Right hindlimb (tissue), 1 donor: ENCODE measurements at places on chromosomes 11 and 22.

- no peak for DNase-seq
These were observed 2.9 kb downstream of the MICAL3 start for GRCh38 chr22:18021431-18021830.

DNA sequence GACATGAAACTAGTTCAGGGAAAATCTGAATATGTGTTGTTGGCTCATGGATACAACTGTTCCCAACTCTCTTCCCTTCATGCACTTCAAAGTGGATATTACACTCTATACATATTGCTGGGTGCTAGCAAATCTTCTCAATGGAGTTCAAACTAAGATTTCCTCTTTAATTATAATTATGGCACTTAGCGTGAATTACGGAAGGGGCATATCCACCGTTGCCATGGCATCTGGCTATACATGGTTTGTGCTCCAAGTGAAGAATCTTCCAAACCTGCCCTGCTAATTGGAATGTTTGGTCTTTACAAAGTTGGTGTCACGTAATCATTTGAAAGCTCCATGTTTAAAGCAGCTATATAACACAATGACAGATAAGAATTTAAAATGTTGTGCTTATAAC is 5.6 kb downstream of the MPPED2 start:
- DNase-seq = no peak

DNA sequence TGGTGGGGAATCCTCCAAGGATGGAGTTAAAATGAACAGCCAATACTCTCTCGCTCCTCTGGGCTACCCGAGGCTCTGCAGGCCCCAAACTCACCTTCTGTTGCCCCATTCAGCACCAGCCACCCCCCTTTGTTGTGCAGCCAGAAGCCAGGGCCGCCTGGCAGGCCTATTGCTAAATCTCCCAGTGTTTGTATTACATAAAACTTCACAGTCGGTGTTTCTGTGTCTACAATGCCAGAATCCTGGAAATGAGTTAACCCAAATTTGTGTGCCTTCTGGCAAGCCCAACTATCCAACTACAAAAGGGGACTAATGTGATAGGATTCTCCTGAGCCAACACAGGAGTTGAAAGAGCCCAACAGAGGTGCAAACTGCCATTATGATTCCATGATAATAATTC is 9.3 kb downstream of the KCNJ5 start:
- DNase-seq = no peak

- DNase-seq = no peak
These were observed 11.6 kb downstream of the ATXN10 start for GRCh38 chr22:45683248-45683647.

DNA sequence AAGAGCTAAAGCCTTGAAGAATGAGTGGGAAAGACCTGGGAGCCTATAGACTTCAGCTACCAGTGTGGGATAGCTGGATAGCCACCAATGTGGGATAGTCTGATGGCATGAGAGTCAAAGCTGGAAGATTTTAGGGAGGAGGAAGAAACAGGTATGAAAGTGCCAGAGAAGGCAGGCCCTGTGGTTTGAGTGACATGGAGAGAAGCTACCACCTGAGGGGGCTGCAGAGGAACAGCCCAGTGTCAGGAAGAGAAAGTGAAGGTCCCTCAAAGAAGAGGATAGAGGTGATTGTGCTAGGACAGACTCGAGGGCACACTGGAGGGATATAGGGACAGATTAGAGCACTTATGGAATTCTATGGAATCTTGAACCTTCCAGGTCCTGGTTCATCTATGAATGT is 23.1 kb upstream of the PAX6 start:
- no peak for DNase-seq

DNA sequence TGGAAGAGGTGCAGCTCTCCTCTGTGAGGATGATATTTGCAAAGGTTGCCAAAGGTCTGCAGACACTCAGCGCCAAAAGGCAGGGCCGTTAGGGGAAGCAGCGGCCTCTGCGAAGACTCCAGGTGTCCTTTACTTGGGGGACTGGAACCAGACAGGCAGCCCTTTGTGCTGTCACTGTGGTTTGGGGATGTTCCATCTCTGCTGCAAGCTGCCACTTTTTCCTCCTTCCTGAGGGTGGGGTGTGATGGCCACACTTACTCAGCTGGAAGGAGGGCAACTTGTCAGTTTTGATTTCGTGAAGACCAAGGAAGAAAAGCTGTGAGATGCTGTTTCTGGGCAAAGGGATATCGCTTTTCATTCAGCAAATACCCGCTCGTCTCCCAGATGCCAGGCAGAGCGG is 96.5 kb upstream of the PRR5 start:
- no peak for DNase-seq

DNA sequence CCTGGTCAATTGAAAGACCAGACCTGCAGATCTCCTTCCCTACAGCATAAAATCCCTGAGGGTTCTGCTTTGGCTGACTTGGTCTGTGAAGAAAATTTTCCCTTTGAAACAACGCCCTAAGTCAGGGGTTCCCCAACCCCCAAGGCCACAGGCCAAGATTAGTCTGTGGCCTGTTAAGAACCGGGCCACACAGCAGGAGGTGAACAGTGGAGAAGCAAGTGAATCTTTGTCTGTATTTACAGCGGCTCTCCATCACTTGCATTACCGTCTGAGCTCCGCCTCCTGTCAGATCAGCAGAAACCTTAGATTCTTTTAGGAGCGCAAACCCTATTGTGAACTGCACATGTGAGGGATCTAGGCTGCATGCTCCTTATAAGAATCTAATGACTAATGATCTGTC is 38.2 kb downstream of the CCDC83 start:
- DNase-seq = no peak

- DNase-seq = no peak
These were observed 61.5 kb upstream of the EED start for GRCh38 chr11:86182976-86183584.

DNA sequence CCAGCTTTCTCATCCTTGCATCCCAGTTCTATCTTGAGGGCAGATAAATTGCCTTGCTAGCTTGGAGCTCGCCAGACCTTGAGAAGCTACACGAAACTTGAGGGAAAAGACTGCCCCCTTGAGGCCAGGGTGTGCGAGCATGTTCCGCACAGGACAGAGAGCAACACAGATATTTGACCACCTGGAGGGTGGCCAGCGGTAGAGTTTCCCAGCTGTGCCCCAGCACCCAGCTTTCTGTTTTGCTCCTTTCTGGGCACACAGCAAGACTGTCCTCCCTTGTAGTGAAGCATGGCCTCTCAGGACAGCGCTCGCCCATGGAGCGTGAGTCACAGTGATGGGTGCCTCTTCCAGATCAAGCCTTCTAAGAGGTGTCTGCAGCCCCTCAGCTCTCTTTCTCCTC is 23.5 kb downstream of the SPATA19 start:
- DNase-seq = peak; percentile 71

DNA sequence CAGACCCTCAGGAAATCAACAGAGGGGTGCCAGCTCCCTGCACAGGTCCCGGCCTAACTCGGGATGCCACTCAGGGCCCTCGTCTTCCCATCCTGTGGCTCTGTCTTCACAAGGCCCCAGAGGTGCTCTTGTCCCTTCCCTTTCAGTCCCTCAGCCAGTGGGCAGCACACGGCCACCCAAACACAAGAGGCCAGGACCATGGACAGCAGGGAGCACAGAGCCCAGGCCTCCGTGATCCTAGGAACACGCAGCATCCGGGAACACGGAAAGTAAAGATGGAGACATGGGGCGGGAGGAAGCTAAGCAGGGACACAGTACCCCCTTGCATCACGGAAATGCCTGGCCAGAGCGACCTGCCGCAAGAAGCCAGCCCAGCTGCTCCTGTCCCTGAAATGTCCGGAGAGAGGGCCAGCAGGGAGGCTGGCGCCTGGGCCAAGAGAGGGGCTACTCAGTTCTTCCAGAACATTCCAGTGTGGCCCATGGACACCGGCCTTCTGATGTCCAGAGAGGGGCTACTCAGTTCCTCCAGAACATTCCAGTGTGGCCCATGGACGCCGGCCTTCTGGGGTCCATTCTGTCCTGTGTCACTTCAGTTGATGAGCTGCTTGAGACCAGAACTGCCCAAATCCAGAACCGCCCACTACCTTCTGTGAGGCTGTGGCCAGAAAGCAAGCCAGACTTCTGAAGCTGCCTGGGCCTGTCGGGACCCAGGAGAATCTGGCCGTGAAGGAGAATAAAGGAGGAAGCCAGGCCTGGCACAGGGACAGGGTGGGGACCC is 274.0 kb downstream of the BRD1 start:
- DNase-seq = no peak

DNA sequence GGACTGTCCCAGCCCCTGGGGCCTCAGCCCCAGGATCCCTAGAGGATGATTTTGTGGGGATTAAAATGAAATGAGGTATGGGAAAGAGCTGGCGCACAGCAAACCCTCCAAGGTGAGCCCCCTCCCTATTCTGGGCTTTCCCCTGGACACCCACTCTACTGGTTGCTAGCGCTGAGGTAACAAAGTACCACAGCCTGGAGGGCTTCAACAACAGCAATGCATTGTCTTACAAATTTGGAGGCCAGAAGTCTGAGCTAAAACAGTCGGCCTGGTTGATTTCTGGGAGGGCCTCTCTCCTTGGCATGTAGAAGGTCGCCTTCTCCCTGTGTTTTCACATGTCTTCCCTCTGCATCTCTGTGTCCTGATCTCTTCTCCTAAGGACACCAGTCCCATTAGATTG is 913.6 kb downstream of the NTM start:
- no peak for DNase-seq

- no peak for DNase-seq
These were observed 78.7 kb downstream of the CASP12 start for GRCh38 chr11:104819603-104820002.

DNA sequence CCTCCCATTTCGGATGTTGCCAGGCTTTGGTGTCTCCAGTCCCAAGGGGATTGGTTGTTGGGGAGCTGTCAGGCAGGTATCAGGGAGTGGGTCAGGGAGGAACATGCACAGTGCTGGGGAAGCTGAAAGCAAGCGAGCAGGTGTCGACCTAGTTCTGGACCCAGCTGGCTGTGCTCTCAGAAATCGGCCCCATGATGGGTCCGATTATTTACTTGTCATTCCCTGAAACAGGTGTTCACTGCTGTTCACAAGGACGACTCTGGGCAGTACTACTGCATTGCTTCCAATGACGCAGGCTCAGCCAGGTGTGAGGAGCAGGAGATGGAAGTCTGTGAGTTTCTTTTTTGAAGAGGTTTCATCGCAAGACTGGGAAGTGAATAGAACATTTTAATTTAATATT is 76.8 kb downstream of the JAM3 start:
- no peak for DNase-seq

DNA sequence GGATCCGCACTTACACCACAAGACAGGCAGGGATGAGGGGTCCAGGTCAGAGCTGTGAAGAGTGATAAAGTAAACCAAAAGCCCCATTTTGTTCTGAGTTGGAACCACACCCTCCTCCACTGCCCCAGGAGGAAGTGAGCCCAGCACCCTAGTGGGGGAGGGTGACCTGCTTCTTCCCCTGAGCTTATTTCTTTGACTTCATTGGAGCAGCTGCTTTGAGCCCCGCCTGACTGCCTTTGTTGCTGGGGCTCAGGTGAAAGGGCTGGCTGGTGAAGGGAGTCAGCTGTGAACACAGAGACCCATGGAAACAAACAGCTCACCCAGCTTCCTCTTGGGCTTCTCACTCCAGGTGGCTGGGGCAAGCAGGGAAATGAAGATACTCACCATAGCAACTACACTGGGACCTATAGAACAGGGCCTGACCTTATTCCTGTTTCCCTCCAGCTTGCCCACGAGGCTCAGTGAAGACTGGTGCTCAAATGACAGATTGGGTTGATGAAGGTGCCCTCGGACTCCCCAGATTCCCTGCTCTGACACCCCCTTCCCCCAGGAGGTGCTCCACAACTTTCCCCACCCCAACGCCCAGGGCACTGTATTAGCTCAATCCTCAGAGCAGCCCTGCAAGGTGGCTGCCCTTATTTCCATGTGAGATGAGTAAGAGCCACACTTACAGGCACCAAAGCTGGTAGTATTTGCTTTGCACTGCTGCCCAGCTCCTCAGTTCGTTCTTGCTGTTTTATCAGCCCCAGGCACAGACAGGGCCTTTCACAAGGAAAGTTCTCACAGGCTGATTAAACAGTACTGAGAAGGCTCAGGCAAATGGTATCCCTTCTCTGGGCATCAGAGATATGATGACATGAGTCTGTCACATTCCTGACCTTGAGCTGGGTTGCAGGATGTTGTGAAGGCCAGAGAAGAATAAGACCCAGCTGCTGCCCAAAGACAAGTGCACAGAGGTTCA is 2.4 kb downstream of the UCP2 start:
- DNase-seq = no peak

DNA sequence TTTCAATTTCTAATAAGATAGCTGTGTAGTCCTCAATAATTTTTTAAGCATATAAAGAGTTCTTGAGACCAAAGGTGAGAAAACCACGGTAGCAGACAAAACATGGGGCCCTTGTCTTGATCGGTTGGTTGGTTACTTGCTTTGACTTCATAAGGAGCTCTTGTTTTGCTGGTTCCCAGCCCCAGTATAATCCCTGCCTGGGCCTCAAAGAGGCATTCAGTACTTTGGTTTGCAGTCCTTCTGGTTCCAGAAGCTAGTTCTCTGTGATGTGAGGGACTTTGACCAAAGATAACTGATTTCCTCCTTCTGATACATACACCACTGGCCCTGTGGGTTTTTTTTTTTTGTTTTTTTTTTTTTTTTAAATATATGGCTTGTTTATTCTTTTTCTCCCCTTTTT is 17.1 kb downstream of the MARK2 start:
- no peak for DNase-seq

- peak; percentile 81 for DNase-seq
These were observed 31.6 kb upstream of the CBX7 start for GRCh38 chr22:39183991-39184585.

DNA sequence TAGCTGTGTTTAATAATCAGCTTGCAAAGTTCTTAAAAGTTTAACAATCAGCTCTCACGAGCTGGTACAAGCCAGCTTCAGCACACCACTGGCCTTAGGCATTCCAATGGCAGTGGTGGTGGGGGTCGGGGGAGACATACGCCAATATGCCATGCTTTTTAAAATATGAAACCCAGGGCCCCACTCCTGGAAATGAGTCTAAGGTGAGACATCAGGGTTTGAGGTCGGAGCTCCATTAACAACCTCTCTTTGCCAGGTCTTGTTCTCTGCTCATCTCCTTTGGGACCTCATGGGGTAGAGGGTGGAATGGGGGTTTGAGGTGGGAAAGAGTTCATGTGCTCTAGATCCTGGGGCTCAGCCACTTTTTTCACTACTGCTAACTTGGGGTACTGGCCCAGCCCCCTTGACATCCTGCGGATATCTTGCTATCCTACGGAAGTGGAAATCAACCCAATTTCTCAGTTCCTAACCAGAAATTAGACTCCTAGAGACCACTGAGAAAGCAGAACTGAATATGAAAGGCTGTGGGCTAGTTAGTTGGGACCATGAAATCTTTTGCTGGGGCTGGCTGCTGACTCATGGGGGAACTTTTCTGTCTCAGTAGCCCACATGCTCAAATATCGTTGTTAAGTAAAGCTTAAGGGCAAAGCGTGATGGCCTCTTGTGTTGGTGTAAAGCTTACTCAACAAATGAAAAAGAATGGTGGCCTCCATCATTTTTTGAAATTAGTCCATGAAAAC is 90.1 kb downstream of the PDHX start:
- DNase-seq = no peak

- DNase-seq = no peak
These were observed 46.2 kb downstream of the C11orf58 start for GRCh38 chr11:16784666-16785065.
